ENCODE measurements at places on chromosomes 7 and 10.

DNA sequence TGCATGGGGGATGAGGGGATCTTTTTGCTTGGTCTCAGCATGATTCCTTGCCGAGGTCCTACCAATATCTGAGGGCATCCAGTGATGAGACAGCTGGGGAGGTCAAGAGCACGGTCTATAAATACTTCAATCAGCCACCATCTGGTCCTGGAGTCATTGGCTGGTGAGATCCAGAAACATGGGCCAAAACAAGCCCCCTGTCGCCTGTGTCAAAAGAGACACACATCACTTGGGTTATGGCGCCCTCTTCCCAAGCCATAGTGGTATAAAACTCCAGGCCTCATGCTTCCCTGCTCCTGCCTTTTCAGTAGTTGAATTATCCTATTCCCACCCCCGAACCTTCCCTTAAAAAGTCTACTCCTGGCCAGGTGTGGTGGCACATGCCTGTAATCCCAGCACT is 60.9 kb downstream of the SLC35B4 start:
- DNase-seq, result no peak

DNA sequence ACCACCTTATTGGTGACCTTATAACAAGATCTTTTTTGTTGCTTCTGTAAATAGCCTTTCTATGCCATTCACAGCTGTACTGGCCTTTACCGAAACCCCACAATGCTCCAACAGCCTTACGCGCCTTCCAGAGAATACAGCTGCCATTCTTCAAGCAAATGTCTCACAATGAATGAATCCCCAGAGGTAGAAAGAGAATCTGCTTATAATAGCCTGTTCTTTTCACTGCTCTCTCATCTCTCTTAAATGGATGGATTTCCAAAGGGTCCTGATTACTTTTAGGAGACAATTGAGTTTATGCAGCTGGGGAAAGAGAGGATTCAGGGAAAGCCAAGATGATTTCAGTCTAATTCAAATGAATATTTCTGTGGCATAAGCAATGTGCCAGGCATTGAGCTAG is 183.1 kb upstream of the PDE1C start:
- no peak for DNase-seq

GRCh38 chr7:120724955-120725354 is 133.0 kb downstream of the TSPAN12 start:
- no peak for DNase-seq

DNA sequence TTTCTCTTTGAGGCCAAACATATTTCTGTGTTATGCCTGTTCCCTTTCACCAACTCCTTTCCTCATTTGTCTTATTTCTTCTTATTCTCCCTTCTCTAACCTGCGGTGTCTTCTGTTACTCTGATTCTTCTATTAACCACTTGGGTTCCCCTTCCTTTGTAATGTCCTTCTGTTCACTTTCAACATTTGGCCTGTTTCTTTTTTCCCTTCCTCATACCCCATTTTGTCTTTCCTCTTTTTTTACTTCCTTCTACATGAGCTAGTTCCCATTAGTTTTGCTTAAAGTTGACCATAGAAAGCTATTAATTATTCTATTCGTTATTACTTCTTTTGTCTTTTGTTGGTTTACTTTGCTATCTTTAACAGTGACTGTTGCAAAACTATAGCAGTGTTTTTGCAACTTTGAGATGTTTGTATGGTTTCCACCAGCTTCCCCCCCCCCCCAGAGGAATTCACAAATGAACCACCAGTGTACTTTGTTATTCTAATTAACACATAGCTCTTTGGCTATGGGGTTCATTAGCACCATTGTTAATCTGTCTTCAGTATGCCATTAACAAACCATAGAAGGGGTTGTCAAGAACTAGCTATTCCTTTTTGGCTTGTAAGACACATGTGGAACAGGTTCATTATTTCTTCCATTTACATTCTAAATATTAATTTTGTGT is 2.9 kb downstream of the LRGUK start:
- no peak for DNase-seq

- no peak for DNase-seq
Measured at GRCh38 chr10:113157441-113157840, 207.4 kb downstream of the TCF7L2 start.

DNA sequence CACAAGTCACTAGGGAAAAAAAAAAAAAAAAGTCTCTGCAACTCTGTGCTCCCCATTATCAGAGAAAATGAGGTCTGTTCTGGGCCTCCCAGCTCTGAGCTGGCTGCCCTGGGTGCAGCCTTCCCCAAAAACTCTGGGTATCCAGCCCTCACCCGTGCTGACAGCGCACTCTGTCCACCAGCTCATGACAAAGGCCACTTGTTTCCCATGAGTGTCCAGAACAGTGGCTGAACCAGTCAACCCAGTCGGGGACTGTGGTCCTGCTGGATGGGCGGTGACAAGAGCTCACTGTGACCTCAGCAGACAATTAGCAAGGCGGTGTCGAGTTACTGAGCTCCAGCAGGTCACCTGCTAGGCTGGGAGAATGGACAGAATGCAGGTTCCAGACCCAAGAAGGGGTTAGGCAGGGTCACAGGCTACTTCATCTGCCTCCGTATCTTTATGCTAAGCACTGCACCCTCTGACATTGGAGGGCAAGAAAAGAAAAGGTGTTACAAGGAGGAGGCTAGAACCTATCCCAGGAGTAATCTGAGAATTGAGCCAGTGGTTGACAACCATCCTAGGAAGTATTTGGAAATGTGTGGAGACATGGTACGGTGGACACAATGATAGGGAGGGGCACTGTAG is 37.2 kb downstream of the DLG5 start:
- no peak for DNase-seq

DNA sequence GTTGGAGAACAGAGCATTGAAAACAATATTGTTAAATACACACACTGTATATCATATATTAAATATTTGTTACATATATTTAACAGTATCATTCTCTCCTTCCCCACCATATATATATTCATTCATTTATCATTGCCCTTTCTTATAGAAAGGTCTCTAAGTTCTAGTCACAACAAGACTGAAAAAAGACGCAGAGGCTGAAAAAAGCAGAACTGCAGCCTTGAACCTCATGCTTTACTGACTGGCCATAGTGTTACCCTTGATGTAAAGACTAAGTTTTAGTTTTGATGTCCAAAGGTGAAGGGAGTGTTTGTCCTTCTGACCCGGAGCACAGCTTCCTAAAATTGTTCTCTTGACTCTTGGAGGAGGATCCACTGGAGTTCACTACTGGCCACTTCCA is 247.9 kb downstream of the PTEN start:
- no peak for DNase-seq

DNA sequence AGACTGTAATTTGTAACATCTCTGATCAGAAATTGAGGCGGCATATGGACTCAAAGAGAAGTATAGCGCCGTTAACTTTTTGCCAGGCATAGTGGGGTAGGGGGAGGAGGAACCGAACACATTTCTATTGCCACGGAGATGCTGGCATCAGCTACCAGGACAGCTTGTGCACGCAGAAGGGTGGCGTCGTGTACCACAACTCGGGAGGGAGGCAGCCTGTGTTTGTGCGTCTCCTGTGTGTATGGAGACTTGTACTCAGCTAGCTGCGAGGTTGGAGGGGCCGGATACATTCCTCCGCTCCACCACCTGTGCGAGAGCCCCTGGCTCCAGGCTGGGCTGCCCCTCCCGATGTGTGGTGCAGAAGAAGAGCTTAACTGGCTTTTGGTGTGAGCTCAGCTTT is 634.8 kb downstream of the TYW1 start:
- no peak for DNase-seq

Measured in CD4-positive, alpha-beta memory T cell (primary cell).